DMS153 (cell line): ENCODE measurements at places on chromosomes 12 and 14.

- DNase-seq: no peak
Measured at GRCh38 chr12:46082490-46083200, 92.3 kb upstream of the SCAF11 start.

GRCh38 chr12:51631591-51631990 lies 40.6 kb downstream of the SCN8A start:
- DNase-seq: no peak

DNA sequence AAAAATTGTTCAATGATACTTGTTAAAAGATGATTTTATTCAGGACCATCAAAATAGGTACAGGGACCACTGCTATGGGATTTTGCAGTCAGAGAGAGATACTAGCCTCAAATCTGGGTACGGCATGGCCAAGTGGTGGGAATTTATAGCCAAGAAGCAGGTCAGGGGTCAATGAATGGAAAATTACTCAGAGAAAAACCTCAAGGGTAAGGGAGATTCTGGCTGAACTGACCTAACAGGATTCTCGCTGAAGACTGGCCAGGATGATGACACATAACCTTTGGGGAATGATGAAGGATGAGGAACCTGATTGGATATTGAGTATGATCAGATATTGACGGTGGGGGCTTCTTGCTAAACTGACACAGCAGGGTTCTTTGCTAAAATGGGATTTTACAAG lies 32.7 kb downstream of the DEPDC4 start:
- no peak for DNase-seq

DNA sequence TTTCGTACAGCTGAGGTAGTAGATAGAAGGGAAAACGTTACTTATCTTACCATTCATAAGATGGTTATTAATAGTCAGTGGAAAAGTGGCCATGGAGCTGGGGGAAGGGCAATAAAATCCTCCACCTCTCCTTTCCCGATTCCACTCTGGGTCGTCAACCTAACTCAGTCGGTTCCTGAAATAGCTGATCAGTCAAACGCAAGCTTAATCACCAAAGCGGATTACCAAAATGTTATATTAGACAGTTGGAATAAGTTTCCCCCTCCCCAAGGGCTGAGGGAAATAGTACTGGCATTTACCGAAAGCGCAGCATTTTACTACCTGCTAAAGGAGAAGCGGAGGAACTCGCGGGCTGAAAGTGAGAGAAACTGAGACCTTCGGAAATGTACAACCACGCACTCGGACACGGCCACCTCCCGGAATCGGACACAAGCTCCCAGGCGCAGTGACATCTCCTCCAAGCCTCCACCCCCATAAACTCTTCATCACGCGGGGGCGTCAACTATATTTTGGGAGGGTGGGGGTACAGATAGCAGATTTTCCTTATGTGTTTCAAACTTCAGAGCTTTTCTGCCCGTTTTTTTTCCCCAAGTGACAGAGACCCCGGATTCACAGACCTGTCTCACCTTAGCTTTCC lies 1.2 kb downstream of the PPM1H start:
- no peak for DNase-seq
